ENCODE measurements at places on chromosomes 16 and 17.

DNA sequence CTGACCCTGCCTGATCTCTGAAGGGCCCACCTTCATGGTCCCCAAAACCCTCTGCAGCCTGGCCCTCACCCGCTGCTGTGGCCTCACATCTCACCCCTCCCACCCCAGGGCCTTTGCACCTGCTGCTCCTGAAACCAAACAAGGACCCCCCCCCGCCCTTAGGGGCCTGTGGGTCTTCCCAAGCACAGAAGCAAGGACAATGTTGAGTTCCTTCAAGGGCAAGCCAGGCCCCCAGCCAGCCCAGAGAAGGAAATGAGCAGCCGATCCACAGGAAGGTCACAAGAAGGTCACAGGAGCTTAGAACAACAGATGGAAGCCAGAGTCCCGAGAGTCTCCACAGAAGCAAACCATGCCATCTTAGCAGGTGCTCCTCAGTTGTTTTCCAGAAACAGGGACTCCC is 493 bp upstream of the PDE6G start:
- no peak for DNase-seq

GRCh38 chr16:27230562-27231001 is 27.3 kb downstream of the KDM8 start:
- peak; percentile 78 for DNase-seq

- peak; percentile 40 for DNase-seq
Observed at GRCh38 chr17:38591759-38592241, 14.0 kb downstream of the SRCIN1 start.

DNA sequence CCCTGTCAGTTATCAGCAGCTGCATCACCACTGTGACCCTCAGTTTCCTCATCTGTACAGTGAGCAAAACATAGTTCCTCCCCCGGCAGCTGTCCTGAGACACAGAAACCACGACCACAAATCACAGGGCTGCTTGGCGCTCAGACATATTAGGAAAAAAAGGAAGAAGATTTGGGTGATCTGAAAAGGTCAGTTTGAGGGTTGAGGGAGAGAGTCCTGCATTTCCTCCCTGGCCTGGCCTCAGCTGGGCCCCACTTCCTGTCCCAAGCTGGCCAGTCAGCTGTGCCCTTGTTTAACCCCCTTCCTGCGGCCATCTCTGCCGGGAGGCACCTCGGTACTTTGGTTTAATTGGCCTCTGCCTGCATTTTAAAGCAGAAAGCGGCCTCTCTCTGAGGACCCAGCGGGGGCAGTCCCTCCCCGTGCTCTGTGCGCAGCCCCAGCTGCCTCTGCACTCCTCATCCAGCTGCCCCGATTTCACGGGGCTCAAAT is 24.0 kb upstream of the CIBAR2 start:
- no peak for DNase-seq

GRCh38 chr16:28596840-28597691 is at the start of gene SULT1A2:
SULT1A2 (minus strand) TSS chr16:28597050; CDS start chr16:28595930, 1,120 bp downstream.
- DNase-seq, result no peak

DNA sequence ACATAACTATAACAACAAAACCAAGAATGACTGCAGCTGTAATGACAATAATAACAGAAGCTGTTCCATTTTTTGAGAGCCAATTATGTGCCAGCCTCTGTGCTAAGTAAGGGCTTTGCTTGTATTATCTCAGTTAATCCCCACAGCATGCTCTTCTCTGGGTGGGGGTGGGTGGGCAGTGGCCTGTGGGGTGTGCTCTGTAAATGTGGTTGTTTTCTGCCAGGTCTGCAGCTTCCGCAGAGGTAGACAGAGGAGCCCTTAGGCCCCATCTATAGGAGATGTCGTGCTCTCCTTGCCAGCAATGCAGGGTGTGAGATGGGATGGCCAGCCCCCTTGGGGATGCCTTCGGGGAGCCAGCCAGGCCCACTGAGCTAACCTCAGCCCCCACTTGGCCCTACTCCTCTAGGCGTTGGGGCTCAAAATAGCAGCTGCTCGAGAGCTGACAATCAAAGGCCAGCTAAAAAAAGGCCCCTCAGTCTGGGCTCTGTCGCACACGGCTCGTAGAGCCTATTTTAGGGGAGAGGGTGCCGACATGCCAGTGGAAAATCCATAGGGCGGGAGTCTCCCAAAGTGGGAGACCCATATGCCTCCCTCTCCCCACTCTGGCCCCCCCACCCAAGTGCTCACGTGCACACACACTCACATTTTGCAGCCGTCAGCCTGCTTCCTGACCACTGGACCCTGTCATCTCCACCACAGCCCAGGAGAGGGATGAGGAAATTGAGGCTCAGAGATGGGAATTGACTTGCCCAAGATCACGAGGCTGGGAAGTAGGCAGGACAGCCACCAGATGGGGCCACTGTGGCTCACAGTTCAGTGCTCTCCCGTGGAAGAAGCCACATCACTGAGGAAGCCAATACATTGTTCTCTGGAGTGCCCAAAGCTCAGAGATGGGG is 15.8 kb downstream of the CDH16 start:
- no peak for DNase-seq

GRCh38 chr17:39391448-39391847 is 10.0 kb downstream of the FBXL20 start:
- DNase-seq, result no peak

All from CD4-positive, alpha-beta T cell treated with Interleukin-10 for 1 hour (primary cell).